ENCODE measurements at places on chromosomes 4 and X. TPM values are rescaled to one million over a fixed set of nuclear protein-coding genes. Genes with fewer than 3 reads are reported as not detected.

The LDB2 gene
- 21.8 TPM for total RNA-seq

The SOWAHB gene
- under 0.01 TPM for total RNA-seq

The DRP2 gene
- 0.59 TPM for total RNA-seq

The INTU gene
- 8.3 TPM for total RNA-seq

The AIMP1 gene
- total RNA-seq = 27.9 TPM

DNA sequence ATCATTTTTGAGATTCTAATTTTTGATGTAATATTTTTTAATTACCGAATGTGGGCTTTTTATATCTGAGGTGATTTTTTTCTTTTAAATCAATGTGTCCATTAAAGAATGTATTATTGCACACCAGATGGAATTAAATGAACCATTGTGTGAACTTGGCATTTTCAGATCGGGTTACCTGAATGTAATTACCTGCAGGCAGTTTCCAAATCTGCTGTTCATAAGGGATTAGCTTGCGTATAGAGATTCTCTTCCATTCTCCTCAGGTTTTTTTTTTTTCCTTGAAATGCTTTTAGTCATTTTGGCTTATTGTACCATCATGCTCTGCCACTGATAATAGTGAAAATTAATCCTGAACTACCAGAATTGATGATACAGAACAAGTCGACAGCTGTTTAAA lies 511.5 kb upstream of the ATOH1 start:
- no peak for DNase-seq

- DNase-seq = no peak
Observed at GRCh38 chrX:38862100-38862499, 60.8 kb downstream of the MID1IP1 start.

DNA sequence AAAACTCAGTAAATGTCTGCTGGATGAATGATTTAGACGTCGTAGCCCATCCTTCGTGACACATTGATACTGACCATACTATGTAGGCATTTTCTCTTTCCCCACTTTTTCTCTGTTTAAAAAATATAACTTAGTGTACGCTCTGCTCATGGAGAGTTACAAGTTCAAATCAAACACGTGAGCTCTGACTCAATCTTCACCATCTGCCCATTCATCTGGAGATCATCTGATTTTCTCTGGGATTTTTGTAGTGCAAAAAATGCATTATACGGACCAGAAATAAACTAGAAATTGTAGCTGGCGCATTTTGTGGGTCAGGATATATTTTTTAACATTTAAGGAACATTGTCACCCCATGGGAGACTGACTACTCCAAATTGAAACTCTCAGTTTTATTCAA lies 124.7 kb upstream of the FAM9B start:
- no peak for DNase-seq

- DNase-seq = no peak
Observed at GRCh38 chr4:53483250-53483649, 105.8 kb downstream of the FIP1L1 start.

DNA sequence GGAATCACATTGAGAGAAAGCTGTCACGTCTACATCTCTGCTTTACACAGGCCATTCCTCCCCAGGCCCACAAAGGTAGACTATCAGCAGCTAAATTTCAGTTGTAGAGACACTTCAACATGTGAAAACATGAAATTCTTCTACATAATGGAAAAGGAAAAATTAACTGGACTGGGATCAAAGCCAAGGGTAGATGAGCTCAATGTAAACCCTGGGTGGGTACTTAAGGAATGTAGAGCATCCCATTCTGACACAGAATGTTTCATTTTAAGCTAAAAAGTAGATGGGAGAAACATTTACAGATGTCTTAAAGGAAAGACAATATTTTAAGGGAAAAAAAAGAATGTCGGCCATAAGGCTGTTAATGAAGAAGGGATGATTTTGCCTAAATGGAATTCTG lies 51.3 kb upstream of the NPNT start:
- DNase-seq = no peak

DNA sequence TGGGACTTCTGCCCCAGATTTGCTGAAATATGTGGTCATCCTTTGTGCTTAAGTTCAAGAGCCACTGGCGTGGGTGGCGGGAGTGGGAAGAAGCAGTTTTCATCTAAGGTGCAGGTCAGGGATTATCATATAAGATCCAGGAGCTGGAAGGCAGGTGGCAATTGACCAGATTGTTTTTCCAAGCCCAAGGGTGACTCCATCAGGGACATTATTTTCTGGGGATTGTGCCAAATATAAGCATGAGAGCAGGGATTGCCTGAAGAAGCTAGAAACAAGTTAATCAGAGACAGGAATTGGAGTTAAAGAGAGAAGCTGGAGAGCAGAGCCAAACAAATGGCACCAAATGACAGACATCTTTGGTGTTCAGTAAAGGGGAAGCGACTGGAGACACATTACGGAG lies 19.4 kb upstream of the SEL1L3 start:
- no peak for DNase-seq

GRCh38 chrX:4905576-4905975 lies 1192.1 kb upstream of the PRKX start:
- no peak for DNase-seq

DNA sequence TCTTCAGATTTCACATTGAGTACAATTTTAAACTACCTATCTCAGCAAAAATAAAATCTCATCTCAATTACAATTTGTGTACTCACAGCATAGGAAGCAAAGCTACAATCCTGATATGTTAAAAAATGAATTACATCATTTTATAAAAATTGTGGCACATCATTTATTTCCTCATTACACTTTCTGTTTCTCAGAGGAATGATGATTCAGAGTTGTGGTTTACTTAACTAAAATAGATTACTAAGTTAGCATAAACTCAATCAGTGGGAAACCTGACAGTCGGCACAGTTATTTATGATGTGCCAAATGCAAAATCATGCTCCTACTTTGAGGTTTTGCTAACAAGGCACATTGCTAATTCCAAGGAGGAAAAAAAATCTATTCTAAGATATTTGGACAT lies 325.0 kb downstream of the FBXO8 start:
- no peak for DNase-seq

GRCh38 chrX:121298499-121298898 lies 251.1 kb downstream of the GLUD2 start:
- DNase-seq = no peak

DNA sequence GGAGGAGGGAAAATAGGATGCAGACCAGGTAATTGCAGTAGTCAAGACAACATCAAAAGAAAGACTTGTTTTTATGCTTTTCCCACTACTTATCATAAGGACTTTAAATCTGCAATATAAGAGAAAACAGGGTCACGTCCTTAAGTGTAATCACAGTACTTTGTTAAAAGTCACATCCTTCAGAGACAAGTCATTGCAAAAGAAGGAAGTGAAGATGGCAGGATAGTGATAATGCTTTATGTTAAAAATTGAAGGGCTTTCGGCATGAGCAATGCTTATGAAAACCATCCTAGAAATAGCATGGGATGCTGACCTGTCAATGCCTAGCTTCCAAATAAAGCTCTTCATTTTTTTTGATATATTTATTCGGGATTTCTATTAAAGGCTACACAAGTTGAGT lies 110.2 kb upstream of the TENM3 start:
- no peak for DNase-seq

DNA sequence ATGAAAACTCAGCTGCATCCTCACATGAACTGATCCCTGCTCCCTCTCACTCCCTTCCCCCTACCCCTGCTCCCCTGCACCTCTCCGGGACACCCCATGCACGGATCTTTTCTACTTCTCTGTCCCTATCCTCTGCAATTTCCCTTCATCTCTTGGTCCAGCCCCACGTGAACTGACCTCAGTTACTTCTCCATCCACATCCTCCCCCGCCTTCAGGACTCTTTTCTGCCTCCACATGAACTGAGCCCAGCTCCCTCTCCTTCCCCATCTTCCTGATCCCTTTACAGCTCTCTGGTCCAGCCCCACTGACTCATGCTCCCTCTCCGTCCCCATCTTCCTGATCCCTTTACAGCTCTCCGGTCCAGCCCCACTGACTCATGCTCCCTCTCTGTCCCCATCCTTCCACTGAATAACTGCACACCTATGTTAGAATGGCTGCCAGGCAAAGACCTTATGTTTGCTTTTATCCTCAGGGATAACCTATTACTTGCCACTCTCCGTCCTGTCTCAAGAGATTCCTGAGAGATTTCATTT lies 5.6 kb downstream of the CETN2 start:
- DNase-seq = no peak

- DNase-seq = no peak
Observed at GRCh38 chr4:169384779-169385178, 114.0 kb upstream of the SH3RF1 start.

GRCh38 chr4:3119464-3119863 lies 45.0 kb downstream of the HTT start:
- no peak for DNase-seq

DNA sequence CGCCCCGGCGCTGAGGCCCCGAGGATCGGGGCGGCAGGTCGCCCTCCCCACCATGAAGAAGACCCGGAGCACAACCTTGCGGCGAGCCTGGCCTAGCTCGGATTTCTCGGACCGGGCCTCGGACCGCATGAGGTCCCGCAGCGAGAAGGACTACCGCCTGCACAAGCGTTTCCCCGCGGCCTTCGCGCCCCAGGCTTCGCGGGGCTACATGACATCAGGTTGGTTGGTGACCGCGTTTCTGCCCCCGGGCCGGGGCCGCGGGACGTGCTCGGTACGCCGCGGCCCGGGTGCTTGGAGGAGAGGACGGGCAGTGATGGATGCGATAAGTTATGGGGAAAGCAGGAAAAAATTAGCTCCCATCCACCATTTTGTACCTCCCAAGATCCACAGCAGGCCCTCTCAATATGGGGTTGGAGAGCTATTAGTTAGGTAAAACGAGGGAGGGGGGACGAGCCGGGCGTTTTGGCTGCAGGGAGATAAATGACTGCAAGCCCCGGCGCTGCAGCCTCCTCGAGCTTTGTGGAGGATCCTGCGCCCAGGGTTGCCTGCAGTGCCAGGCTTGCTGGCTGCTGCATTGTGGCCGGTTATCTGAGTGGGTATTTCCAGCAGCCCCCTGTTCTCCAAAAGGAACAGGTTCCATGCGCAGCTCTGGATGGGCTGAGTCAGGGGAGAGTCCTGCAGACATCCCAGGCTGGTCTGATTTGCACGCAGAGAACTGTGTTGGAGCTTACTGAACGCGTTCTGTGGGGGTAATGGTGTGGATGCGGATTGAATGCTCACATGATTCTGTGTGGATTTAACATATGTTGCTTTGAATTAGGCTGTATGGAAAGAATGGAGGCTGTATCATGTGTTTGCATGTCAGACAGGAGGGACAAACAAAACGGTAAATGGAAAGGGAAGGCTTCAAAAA lies 1.9 kb downstream of the STOX2 start:
- peak; percentile 49 for DNase-seq

DNA sequence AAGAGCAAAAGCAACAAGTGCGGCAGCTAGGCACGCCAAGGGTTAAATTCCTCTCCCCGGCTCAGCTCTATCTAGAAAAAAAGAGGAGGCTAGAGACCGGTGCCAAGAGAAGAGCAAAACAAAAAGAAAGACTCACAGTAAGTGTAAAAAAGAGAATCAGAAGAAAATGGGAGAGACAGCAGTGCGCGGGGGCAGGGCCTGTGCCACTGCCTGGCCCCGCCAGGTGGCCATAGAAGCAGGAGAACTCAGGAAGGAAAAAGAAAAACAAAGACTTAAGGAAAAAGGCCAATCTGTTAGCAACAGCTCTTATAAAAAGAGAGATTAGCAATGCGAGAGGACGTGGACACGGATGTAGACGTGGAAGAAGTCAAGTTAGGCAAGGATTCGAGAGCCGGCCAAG lies 3.2 kb downstream of the ACOX3 start:
- no peak for DNase-seq

GRCh38 chr4:73816814-73817213 lies 19.7 kb upstream of the CXCL6 start:
- no peak for DNase-seq

- DNase-seq = no peak
Observed at GRCh38 chr4:25233194-25233593, 639 bp upstream of the PI4K2B start.

GRCh38 chr4:134147941-134148340 lies 53.6 kb downstream of the PABPC4L start:
- no peak for DNase-seq

DNA sequence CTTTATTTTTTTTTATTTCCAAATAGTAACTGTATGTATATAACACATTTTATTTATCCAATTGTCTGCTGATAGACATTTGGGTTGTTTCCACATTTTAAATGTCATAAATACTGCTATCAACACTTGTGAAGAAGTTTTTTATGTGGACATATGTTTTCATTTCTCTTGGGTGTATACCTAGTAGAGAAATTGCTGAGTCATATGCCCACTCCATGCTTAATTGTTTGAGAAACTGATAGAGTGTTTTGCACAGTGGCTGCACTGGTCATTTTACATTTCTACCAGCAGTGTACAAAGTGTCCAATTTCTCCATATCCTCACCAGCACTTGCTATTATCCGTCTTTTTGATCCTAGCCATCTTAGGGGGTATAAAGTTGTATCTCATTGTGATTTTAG lies 567.8 kb downstream of the GBA3 start:
- DNase-seq = no peak

GRCh38 chr4:150656891-150657290 lies 74.9 kb downstream of the MAB21L2 start:
- DNase-seq = no peak

DNA sequence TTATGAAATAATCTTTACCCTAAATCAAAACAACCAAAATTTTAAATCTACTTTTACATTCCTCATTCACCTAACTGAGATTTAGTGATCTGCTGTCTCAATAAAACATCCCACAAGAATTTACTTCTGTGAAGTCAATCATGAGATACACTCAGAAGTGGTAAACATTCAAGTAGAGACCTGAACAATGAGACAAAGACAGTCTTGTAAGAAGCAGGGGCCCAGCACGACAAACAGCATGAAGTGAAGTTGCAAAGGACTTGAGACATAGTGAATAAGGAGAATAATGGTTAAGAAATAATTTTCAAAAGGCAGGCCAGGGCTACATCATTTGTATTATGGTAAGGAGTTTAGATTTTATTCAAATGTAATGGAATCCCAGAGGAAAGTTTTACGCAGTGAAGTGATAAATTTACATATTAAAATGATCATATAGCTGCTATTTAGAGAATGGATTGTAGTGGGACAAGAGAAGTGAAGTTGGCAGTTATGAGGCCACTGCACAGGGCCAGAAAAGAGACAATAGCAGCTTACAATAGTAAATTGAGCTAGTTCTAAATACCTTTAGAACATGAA lies 101.9 kb downstream of the MAB21L2 start:
- no peak for DNase-seq

- DNase-seq = peak; percentile 53
Observed at GRCh38 chr4:122661176-122662160, 40.6 kb upstream of the IL21 start.

DNA sequence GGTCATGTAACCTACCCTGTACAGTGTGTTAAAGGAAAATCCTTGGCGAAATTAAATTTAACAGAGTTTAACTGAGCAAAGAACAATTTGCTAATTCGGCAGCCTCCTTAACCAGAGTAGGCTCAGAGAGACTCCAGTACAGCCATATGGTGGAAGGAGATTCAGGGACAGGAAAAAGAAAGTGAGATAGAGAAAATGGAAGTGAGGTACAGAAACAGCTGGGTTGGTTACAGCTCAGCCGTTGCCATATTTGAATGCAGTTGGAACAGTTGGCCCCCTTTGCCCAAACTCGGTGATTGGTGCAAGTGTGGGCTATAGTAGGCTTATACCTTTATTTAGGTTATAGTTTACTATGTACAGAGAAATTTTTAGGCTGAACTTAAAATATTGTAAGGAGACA lies 48.8 kb upstream of the GBA3 start:
- no peak for DNase-seq

- no peak for DNase-seq
Observed at GRCh38 chrX:63417649-63418048, 66.5 kb upstream of the SPIN4 start.

Data from osteoblast (primary cell).